ENCODE measurements at places on chromosomes 2 and 18. TPM values are rescaled to one million over a fixed set of nuclear protein-coding genes. Genes with fewer than 3 reads are reported as not detected.

The MC4R gene
- not detected for total RNA-seq

The NT5DC4 gene
- total RNA-seq = not detected

The TLX2 gene
- total RNA-seq = not detected

GRCh38 chr2:40751981-40752380, 300.1 kb upstream of the SLC8A1 start:
- DNase-seq = no peak

GRCh38 chr2:213306316-213306942, 22.2 kb downstream of the SPAG16 start:
- DNase-seq = no peak

DNA sequence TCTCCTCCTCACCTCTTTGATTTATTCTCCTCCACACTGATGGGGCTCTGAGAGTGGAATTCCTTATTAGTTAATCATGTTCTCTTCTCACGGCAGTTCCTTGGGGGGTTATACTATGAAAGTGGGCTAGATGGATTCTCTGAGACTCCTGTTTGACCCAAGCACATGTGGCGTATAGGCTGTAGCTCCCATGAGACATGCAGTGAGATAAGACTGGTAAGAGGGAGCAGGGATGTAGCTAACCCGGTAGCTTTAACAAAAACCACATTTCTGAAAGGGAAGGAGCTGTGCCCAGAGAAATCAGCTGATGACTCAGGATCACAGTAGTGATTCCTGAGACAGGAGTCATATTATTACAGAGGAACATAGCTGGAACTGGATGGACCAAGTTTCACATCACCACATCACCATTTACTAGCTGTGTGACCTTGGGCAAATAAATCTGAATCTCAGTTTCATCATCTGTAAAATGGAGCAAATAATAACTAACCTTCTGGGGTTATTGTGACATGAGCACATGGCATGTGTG, 82.9 kb downstream of the CRIM1 start:
- DNase-seq = no peak

- DNase-seq = no peak
Observed at GRCh38 chr2:177783835-177784744, 288.5 kb downstream of the PDE11A start.

DNA sequence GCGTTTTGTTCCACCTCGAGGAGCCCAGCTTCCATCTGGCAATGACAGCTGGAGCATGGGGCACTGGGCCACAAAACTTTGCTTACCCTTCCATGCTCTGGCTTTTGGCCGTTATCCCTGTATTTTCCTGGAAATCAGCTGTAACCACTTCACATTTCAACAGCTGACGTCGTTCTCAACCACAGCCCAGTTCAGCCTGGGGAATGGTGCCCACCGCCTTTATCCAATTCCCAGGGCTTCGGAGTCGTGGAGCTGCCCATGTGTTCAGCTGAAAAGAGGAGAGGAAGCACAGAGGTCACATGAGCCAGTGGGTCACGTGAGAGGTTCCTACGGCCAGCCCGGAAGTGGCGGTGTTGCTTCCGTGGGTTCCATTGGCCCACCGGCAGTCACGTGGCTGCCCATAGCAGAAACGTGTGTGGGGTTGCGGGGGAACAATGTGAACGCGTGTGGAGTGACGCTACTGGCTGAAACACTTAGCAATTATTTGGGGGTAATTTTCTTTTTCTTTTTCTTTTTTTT, 16.7 kb upstream of the EDAR start:
- no peak for DNase-seq

GRCh38 chr2:217892560-217892959, 110.2 kb downstream of the TNS1 start:
- no peak for DNase-seq

DNA sequence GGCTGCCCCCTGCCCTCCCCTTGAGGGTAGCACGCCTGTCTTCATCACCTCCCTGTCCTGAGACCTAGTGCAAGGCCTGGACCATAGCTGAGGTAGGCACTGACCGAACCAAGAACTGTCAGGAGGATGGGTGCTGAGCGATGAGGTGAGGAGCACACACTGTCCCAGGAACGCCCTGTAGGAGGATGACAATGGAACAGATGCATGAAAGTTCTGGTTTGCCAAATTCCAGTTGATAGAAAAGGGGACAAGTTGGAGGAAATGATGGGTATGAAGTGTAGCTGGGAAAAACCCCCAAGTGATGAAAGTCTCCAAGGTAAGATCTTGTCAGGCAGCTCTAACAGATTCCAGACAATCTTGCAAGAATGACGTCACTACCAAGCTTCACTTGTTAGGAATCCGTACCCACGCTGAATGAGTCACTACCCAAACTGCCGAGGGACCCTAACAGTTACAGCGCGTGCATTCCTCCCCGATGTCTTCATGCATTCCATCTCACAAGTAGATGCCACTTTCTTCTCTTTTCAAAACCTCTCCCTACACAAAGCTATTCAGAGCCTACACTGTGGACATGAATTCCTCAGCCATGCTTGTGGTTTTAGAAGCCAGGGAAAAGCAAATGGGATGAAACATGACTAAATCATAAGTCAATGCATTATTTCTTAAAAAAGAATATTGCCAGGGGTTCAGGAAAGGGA, 27.6 kb downstream of the MRPL33 start:
- DNase-seq = no peak

DNA sequence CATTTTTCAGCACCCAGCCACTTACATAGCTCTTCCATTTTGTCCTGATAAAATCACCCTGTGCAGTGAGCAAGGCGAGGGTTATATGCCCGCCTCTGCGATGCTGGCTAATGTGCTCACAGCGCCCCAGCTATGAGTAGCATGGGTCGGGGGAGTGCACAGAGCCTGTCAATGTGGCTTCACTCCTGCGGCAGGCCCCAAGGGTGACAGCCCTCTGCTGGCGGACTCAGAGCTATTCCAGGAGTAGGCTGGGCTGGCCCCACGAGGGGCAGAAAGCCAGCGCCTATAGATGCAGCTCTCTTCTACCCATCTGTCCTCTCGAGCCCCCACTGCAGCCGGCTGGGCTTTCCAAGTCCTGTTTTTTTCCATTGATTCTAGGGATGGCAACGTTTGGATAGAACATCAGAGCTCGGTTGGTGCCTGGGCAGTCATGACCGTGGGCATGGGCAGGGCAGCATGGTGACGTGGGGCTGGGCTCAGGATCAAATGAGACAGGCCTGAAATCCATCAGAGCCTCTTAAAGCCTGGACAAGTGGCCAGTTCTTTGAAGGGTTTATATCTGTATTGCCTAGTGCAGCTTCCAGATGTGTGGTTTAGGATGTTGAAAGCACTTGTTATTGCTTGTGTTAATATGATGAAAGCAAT, 134.7 kb downstream of the MCFD2 start:
- no peak for DNase-seq

- no peak for DNase-seq
Observed at GRCh38 chr2:45315861-45316260, 295.2 kb downstream of the SRBD1 start.

All from T-cell (primary cell).